ENCODE measurements at places on chromosomes 13 and 19.

DNA sequence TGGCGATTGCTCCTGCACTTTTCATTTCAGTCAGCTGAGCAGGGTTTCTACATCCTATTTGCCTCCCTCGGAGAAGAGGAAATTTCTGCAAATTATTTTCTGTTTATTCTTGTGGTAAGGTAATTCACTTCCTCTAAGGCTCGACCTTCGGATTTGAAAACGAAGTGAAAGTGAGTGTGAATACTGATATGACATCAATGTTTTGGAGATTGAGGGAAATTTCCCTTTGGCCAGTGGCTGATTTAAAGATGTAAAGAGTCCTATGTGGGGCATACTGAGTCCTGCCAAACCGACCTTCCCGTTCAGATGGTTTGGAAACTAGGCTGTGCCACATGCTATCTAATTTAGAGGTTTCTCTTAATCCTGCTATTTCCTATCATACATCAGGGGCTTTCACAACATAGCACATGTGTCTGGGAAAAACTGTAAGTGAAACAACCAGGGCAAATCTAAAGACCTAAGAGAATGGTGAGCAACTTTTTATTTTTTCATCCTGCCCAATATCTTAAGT, 112.3 kb downstream of the POSTN start:
- DNase-seq = no peak

- no peak for DNase-seq
Measured at GRCh38 chr19:11704626-11705025, 34.1 kb downstream of the ZNF823 start.

- DNase-seq = peak; percentile 31
Measured at GRCh38 chr13:74287724-74288169, 153.5 kb upstream of the KLF12 start.

DNA sequence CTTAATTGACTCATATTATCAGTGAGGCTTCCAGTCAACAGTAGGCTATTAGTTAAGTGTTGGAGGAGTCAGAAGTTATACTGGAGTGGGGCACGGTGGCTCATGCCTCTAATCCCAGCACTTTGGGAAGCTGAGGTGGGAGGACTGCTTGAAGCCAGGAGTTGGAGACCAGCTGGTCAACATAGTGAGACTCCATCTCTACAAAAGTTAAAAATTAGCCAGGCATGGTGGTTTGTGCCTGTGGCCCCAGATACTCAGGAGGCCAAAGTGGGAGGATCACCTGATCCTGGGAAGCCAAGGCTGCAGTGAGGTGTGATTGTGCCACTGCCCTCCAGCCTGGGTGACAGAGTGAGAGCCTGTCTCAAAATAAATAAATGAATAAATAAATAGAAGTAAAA, 53.2 kb downstream of the COMP start:
- DNase-seq = no peak

DNA sequence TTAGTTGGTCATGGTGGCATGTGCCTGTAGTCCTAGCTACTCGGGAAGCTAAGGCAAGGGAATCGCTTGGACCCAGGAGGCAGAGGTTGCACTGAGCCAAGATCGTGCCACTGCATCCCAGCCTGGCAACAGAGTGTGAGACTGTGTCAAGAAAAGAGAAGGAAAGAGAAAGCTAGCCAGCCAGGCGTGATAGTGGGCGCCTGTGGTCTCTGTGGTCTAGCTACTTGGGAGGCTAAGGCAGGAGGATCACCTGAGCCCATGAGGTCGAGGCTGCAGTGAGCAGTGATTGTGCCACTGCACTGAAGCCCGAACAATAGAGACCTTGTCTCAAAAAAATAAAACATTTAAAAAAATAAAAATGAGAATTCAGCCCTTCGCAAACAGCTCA, 33.3 kb downstream of the TIMM13 start:
- DNase-seq = no peak

GRCh38 chr19:43765109-43765876, 10.5 kb upstream of the SMG9 start:
- peak; percentile 42 for DNase-seq

GRCh38 chr19:10855879-10856522, 7.8 kb downstream of the C19orf38 start:
- DNase-seq = no peak

DNA sequence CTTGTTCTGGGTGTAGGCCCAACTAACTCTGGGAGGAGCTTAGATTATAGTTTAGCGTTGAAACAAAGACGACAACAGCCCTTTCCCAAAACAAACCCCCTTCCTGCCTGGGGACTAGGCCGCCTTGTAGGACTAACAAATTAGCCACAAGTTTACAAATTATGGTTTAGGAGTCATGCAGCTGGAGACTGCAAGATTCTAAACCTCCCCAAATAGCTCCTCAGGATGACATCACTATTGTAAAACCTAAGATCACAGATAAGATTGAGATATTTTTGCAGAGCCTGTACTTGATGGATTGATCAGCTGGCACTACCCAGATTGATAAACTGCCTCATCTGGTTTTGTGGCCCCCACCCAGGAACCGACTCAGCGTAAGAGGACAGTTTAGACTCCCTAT, 2.3 kb upstream of the SLC25A15 start:
- no peak for DNase-seq

- DNase-seq = no peak
Measured at GRCh38 chr19:16586991-16587832, 15.0 kb upstream of the SLC35E1 start.

DNA sequence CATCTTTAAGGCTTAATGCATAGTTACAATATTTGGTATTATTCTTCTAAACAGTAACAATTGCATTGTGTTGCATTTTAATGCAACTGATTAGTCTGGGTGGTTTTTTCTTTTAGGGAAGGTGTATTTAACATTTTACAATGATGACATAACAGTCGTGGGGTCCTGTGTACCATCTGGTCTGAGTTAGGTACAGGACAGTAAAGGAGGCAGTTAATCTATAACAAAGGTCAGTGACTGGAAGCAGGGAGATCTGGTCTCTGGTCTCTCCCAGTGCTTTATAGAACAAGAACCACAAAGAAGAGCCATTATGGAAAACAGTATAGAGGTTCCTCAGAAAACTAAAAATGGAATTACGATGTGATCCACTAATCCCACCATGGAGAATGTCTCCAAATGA, 2.7 kb upstream of the OR7G2 start:
- DNase-seq = no peak

GRCh38 chr19:40982594-40983101, 8.4 kb upstream of the CYP2B6 start:
- no peak for DNase-seq

DNA sequence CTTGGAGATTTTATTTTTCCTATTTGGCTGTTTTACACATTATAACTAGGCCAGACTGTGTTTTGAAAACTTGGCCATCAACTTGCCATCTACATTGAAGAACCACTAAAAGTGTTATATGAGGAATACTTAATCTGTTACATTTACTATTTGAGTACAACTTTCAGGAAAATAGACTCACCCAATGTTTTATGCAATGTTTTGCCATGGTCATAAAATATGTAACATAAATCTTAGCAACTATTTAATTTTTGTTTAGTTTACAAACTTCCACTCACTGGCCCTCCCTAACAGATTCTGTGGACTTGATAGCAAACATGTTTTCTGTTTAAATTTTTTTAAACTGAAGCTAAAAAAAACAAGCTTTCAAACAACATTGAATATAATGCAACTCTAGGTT, 23.7 kb upstream of the TRPC4 start:
- no peak for DNase-seq

- DNase-seq = no peak
Measured at GRCh38 chr13:111183087-111183645, 68.1 kb downstream of the ARHGEF7 start.

DNA sequence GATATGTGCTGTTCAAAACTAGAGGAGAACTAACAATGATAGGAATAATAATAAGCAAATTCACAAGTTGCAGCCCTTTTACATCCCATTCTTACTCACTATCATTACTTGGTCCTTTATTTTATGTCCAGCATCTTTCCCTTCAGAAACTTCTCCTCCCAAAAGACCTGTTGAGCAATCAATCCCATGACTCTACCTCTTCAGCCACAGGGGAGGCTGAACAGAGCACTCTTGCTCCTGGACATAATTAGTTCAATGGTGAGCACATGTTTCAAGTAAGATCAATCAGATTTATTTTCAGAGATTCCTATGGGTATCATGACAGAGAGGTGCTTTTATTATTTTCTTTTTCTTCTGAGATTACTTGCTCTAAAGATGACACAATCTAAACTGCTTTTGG, 260.0 kb downstream of the COG6 start:
- no peak for DNase-seq

GRCh38 chr19:3024870-3025548, 4.1 kb downstream of the TLE2 start:
- no peak for DNase-seq

DNA sequence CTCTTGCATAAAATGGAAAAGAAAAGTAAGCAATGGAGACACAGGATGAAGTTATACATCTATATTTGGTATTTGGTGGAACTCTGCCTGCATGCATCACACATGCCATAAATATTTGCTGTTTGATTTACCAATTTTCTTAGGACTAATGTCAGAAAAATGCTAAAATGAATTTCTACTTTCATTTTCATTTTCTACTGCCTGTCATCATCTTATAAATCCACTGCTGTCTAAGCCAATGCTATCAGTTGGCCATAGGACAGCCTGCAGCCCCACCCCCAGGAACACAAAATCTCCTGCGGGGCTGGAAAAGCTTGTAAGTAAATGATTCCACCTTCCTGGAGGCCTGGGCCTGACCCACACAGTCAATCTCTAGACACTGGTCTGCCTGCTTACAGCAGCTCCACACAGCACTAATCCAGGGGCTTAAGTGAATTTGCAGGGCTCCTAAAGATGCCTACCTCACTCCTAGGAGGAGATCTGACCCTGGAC, 122.0 kb downstream of the ENOX1 start:
- no peak for DNase-seq

GRCh38 chr19:45824531-45825262, 9.6 kb upstream of the RSPH6A start:
- DNase-seq = no peak

- DNase-seq = no peak
Measured at GRCh38 chr13:98822225-98822606, 69.7 kb upstream of the SLC15A1 start.

DNA sequence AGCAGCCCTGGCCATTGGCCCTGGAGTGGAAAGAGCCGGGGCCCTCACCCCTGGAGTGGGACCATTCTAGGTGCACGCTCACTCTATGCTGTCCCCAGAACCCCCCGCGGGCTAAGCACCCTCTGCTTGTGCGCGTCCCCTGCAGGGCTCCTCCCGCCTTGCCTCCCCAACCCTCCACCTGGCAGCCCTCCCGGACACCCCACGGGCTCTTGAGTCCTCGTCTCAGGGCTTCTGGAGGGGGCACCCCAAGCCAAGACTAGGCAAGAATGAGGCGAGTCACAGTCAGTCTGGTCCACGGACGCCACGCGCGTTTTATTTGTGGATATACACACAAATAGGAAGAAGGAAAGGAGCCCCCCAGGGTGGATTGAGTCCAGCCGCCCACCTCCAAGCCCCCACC, 7.0 kb upstream of the TMEM161A start:
- no peak for DNase-seq

DNA sequence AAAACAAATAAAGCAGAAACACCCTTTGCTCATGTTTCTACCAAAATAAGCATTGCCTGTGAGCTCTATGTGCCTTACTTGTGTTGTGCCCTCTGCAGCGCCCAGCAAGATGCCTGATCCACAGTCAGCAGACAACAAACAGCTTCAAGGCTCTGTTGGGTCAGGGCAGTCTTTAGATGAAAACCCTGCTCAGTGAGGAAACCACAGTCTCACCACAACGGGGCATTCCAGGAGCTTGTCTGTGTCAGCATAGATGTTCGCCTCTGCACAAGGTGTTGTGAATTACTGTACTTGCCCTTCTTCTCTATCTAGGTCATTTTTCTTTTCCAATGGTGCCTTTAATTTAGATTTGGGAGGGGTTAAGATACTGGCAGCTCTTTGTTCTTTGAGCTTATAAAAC, 251.9 kb downstream of the COL4A1 start:
- DNase-seq = no peak

- DNase-seq = no peak
Measured at GRCh38 chr13:29028868-29029267, 208.7 kb downstream of the MTUS2 start.

DNA sequence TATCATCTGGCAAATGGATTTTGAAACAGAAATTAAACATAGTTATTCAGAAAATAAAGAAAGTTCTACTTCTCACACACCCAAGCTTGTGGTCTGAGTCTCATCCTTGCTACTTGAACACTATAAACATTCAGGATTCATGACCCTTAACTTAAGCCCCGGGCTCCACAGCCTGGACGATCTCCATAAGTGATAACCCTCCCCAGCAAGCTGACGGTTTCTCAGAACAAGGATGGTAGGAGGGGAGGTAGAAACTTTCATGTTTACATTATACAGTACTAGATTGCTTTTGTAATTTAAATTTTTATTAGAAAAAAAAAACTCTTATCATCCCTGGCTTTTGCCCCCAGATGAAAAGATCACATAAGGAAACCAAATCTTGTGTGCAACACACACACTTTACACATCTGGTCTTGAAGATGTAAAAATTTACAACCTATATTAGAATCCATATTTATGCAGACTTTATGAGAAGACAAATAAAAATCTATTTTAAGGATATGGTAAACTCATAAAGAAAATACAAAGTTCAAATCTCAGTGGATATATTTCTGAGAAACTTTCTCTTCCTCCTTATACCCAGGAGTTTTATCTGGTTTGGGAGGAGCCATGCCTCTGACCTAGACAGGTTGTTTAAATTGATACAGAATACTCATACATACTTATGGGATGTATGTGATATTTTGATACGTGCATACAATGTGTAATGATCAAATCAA, 20.0 kb upstream of the ATP12A start:
- DNase-seq = no peak

DNA sequence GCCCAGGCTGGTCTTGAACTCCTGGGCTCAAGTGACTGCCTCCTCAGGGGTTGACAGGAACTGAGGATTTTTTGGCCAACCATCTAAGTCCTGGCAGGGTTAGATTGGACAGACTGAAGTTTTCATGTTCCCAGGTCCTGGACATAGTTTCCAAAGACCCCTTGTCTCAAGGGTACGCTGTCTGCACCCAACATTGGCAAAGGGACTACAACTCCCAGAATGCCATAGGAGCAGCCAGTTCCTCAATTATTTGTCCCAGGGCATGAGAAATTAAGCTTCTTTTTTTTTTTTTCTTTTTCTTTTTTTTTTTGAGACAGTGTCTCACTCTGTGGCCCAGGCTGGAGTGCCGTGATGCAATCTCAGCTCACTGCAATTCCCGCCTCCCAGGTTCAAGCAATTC, 6.9 kb downstream of the GYS1 start:
- DNase-seq = no peak

DNA sequence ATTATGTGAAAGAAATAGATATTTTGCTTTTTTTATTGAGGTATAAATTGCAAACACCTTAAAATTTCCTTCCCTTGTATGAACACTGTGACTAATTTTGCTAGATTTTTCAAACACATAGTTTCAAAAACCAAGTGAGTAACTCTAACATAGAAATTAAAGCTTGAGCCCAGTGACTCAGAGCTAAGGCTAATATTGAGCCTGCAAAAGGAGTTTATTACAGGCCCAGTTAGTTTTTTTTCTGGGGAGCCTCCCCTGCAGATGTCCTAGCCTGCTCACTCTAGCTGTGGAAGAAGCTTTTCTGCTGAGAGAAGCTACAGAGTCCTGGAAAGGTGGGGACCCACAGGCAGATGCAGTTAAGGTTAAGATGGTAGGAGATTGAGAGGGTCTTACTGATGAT, 3.4 kb downstream of the ZNF430 start:
- no peak for DNase-seq
